ENCODE measurements at places on chromosomes 2 and 18.

DNA sequence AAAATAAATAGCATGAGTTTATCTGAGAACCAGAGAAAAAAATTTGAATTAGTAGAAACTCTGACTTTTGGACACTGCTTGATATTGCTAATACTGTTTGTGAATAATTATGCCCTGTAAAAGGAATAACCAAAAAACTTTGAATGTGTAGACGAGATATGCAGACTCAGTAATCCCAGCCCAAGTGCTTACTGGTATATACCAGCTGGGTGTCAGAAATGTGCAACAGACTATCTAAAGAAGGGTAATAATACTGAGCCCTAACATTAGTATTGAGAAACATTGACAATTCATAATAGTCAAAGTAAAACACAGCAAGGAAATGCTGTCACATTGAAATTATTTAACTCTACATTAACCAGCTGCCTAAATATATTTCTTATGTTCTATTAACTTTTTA, 60.5 kb upstream of the ZC3H15 start:
- no peak for DNase-seq

GRCh38 chr18:27704736-27705361, 472.1 kb downstream of the CDH2 start:
- DNase-seq: no peak

DNA sequence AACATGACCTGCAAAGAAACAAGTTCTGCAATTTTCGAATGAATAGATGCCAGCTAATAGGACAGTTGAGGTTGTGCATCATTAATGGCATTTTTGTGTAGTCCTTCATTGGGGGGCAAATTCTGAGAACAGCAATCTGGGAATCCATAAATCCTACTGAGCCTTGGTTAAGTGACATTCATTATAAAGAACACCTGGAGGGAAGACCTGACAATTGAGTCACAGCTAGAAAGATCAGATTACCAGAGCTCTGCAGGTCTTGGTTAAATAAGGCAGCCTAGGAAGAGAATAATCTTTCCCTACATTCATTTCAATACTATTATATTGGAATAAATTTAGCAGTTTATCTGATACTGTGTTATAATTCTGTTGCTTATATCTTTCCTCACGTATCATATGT, 14.3 kb downstream of the KCNH7 start:
- no peak for DNase-seq

GRCh38 chr2:102144128-102144527, 1.6 kb downstream of the IL1R1 start:
- DNase-seq: no peak

GRCh38 chr2:26581266-26581990, 59.7 kb downstream of the CIB4 start:
- no peak for DNase-seq

DNA sequence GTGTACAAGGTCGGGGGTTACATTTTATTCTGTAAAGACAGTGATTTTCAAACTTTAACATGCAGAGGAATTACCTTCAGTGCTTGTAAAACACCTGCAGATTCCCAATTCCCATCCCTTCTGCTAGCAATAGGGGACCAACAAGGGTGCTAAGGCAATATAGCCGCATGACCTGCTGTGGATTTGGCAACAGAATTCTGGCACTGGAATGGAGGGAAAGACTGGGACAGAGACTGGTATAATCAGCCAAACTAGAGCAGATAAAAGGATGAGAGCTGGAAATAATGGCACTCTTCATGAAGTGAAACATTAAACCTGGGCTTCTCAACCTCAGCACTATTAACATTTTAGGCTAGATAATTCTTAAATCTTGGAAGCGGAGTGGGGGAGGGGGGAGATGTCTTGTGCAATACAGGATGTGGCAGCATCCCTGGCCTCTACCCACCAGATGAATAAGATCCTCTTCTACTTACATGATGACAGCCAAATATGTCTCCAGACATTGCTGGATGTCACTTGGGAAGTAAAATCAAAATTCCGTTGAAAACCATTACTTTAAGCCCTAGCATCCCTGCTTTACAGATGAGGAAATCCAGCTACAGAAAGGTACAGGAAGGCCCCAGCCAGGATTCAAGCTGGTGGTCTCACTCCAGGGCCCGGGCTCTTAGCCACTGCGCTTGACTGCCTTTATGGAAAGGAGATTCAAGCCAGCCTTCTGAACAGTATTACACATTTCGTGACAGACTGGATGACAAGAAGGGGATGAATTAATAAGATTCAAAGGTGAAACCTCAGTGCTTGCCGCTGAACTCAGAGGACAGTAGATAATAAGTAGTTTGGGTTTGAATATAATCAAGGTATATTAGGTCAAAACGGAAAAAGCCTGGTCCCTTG, 1.7 kb downstream of the EVA1A start:
- DNase-seq: no peak

GRCh38 chr2:120780402-120780801, 44.7 kb downstream of the GLI2 start:
- DNase-seq: peak; percentile 41

- DNase-seq: no peak
These were observed 1.5 kb downstream of the PROM2 start for GRCh38 chr2:95275601-95276243.

DNA sequence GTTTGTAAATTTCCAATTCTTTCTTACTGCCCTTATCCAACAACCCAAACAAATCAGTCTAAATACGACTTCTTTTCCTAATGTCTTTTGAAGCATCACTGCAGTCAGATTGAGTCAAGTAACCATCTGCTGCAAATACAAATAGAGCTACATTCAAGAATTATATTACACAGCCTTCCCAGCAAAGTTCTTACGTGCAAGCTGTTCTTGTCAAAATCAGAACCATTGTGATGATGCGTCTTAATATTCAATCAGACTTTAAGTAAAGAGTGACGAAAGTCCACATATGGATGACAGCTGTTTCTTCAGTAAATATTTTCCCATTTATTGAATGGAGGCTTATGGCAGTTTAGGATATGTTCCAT, 943.8 kb downstream of the LRP1B start:
- DNase-seq: no peak

DNA sequence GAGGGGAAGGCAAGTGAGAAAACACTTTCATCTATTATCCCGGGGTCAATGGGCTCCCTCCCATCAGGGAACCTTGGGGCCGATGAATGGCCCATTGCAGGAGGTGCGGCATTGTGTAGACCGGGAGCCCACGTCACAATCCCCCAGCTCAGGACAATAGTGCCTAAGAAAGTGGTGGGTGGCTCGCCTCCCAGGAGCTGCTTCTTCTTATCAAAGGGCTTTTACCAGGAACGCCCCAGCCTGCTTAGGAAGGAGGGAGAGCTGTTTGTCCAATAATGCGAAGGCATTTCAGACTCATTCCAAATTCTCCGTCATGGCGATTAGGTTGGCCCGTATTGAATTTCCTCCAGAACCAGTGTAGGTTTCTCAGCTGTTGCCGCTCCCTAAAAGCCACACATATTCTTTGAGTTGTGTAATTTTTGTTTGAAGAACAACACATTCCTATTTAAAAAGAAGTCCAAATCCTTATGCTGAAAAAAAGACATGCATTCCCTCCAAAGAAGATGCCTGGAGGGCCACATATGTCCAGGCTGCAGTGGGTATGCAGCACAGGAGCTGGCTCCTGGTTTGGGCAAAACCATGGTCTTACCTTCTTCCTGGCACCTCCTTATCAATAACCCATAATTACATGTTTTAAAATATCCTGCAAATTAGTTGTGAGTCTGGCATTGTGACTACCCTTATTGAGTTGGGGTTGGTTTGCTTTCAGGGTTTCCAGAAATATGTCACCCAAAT, 264.7 kb downstream of the MYCN start:
- DNase-seq: peak; percentile 99

DNA sequence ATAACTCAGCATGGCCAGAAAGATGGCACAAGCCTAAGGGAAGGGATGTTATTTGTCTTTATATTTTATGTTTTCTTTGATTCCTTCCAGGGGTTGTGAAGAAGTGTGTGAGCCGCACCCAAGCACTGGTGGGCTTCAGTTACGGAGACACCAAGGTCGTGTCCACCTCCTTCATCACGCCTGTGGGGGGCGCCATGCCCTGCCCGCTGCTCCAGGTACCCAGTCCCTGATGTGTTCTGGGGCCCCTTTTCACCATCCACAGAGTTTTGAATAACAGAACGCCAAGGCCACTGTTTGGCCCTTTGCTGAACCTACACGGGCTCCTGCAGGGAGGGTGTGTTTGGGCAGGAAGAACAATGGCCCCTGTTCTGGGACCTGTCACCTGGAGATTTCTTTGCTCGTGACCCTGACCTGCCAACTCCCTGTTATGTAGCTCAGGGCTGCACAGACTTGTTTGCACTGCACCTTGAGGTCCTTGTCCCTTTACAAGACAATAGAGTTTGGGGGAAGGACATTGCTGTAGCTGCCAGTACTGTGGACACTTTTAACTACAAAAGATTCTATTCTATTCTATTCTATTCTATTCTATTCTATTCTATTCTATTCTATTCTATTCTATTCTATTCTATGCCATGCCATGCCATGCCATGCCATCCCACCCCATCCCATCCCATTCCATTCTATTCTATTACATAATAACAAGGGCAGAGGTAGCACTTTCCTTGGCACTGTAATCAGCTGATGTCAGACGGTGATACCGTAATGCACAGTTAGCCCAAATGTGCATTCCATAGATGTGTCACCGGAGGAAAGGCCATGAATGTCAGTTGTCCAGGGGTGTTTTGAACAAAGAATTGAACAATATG, 48.2 kb upstream of the CNGA3 start:
- DNase-seq: no peak

Measured in BE2C (cell line).